ENCODE measurements at places on chromosomes 11 and 22.

- no peak for DNase-seq
Measured at GRCh38 chr22:20810645-20811044, 36.7 kb downstream of the SERPIND1 start.

- no peak for DNase-seq
Measured at GRCh38 chr11:113470233-113470632, 5.0 kb downstream of the DRD2 start.

DNA sequence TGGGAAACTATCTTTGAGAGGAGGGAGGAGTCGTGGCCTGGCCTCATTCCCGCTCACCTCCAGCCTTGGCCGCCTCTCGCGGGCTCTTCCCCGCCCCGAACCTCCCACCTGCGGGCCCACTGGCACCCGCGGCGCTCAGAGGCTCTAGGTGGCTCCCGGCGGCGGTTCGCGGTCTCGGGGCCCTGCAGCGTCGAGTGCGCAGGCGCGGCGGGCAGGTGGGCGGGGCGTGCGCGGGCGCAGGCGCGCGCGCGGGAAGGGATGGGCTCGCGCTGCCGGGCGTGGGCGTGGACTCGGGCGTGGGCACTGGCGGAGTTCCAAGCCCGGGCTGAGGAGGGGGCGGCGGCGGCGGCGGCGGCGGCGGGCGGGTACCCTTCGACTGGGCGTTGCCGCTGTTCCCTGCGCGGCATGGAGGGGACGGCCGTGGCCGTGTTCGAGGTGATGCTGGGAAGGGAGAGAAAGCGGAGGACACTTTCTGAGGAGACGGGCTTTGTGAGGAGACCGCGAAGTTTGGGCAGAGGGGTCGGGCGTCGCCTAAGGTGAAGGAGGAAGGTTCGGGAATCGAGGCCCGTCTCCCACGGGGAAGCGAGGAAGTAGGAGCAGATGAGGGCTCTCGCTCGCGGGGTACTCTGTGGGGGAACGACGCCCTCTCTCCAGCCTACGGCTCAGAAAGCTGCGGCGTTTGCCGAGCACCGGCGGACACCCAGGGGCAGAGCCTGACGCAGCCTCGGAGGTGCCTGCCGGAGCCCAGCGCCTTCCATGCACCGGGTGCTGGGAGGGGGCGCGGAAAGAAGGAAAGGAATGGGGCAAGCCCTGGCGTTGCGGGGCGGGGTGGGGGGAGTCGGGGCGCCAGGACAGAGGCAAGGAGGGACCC lies 15.7 kb upstream of the SPTBN2 start:
- peak; percentile 81 for DNase-seq

- DNase-seq, result no peak
Measured at GRCh38 chr11:30346068-30346688, 23.3 kb downstream of the ARL14EP start.

DNA sequence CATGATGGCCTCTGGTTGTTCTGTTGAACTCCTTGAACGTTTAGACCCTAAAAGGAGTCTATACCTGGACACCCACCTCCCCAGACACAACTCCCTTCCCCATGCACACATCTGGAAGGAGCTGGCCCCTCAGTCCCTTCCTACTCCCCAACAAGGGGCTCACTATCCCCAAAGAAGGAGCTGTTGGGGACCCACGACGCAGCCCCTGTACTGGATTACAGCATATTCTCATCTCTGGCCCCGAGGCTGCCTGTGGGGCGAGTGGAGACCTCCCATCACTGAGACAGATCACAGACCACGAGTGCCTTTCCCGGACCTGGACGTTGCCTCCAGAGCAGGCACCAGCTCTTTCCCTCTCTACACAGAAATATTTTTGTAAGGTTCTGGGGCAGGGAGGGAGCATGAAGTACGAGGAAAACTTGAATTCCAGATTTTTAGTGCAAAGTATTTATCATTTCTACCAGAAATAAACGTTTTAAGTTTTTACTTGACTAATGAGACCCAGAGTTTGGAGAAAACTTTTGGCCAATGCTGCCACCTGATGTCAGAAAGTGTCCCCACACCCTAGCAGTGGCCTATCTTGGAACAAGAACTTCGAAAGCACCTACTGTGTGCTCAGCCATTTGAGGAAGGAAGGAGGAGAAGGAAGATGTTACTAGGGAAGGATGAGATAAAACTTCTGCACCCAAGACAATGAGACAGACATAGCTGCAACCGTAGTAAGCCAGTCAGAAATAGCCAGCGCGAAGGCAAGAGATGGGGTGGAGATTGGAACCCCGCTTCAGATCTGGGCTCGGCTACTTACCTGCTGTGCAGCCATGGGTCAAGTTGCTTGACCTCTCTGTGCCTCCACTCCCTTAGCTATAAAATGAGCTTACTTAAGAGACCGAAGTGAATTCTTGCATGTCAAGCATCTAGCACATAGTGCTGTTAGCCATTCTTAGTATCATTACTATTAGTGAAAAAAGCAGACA lies 10.2 kb upstream of the POU2F3 start:
- DNase-seq, result no peak

- no peak for DNase-seq
Measured at GRCh38 chr22:50041361-50042065, 16.6 kb downstream of the TTLL8 start.

DNA sequence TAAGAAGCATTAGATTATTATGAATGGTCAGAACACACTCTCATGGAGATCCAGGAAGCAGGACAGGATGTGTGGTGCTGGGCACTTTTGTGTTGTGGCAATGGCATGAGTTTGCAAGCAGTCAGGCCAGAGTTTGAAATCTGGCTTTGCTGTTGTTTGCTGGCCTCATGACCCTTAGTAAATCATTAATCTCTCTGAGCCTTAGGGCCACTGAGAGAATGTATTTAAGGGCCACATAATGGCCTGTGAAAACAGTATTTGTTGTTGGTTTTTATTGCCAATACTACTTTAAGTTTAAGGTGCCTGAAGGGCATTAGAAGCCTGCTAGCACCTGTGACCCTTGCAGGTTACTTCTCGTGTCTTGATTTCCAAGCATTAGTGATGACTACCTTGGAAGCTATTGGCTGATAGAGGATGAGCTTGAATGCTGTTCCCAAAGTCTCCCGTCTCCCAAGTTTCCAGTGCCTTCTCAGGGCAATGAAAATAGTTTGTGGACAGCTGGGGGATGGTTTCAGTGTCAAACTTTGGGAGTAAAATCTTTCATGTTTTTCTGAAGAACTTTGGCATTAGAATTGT lies 24.6 kb downstream of the STIM1 start:
- no peak for DNase-seq

GRCh38 chr11:8234425-8234821 lies 29.3 kb downstream of the LMO1 start:
- DNase-seq, result no peak

DNA sequence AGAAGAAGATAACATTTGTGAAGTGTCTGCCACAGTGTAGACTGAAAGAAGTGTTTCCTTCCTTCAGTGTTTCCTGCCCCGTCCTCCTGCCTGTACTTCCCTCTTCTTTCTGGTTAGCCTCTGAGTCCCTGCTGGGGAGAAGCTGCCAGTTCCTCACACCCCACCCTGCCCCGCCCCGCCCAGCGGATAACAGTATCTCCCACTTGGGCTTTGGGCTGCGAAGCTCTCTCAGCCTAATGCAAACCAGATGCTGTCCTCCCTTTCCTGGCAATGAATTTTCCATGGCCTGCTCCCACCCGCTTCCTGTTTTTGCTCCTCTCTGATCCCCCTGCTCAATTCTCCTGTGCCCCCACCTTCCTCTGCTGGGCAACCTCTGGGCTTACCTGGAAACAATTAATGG lies 5.2 kb upstream of the RAB3IL1 start:
- DNase-seq, result no peak

GRCh38 chr11:71372693-71373657 lies 75.2 kb downstream of the DHCR7 start:
- DNase-seq, result no peak

GRCh38 chr11:119727523-119728151 lies 1.4 kb downstream of the NECTIN1 start:
- no peak for DNase-seq

- DNase-seq, result no peak
Measured at GRCh38 chr22:30825711-30826505, 131.2 kb downstream of the OSBP2 start.

GRCh38 chr11:46513934-46514342 lies 79.9 kb downstream of the AMBRA1 start:
- no peak for DNase-seq

DNA sequence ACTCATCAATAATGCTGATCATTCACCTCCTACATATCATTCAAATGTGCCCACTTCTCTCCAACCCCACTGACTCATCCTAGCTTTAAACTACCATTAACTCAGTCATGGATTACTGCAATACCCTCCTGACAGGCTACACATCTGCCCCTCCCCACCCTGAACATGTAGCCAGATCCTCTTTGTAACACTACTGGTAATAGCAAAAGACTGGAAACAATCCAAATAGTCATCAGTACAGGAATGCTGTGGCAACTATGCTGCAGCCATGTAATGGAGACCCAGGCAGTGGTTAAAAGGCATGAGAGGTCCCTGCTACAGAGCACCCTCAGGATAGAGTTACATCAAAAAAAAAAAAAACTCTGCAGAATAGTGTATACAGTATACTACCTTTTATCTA lies 16.6 kb downstream of the SLC43A3 start:
- no peak for DNase-seq

- DNase-seq, result no peak
Measured at GRCh38 chr11:111530091-111530490, 10.4 kb upstream of the LAYN start.

DNA sequence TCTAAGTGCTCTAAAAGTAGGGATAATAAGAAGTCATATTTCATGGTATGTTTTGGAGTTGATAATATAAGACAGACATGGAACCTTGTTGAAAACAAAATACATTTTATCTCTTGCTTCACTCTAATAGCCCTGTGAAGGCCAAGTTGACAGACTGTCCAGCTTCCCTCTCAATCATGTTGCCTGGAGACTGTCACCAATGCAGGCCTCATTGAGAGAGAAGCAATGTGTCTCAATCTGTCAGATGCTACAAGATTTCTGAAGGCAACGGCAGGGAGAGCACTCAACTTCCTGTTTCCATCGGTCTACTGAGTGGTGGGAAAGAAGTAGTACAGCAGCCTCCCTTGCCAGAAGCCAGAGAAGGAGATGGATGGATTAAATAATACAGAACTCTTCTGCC lies 23.6 kb upstream of the FJX1 start:
- no peak for DNase-seq

Measured in stimulated activated CD4-positive, alpha-beta T cell treated with anti-CD3 and anti-CD28 coated beads, Interleukin-1b, Interleukin-23, amount 100 ng/mL, for 24 hours (primary cell).